Stimulated activated CD8-positive, alpha-beta memory T cell treated with anti-CD3 and anti-CD28 coated beads, Interleukin-4, amount 100 ng/mL, for 48 hours (primary cell): ENCODE measurements at places on chromosomes 13 and 19.

GRCh38 chr13:48849515-48849914 lies 126.2 kb upstream of the FNDC3A start:
- DNase-seq: no peak

- no peak for DNase-seq
Measured at GRCh38 chr13:91882918-91883317, 484.5 kb downstream of the GPC5 start.

GRCh38 chr13:82713687-82714405 lies 1168.4 kb downstream of the SLITRK1 start:
- DNase-seq: no peak

- no peak for DNase-seq
Measured at GRCh38 chr13:110546926-110547325, 14.6 kb downstream of the RAB20 start.

GRCh38 chr19:40614622-40615411 lies 13.6 kb downstream of the LTBP4 start:
- DNase-seq: peak; percentile 98
